D721Med (cell line): ENCODE measurements at places on chromosomes 11 and 22.

DNA sequence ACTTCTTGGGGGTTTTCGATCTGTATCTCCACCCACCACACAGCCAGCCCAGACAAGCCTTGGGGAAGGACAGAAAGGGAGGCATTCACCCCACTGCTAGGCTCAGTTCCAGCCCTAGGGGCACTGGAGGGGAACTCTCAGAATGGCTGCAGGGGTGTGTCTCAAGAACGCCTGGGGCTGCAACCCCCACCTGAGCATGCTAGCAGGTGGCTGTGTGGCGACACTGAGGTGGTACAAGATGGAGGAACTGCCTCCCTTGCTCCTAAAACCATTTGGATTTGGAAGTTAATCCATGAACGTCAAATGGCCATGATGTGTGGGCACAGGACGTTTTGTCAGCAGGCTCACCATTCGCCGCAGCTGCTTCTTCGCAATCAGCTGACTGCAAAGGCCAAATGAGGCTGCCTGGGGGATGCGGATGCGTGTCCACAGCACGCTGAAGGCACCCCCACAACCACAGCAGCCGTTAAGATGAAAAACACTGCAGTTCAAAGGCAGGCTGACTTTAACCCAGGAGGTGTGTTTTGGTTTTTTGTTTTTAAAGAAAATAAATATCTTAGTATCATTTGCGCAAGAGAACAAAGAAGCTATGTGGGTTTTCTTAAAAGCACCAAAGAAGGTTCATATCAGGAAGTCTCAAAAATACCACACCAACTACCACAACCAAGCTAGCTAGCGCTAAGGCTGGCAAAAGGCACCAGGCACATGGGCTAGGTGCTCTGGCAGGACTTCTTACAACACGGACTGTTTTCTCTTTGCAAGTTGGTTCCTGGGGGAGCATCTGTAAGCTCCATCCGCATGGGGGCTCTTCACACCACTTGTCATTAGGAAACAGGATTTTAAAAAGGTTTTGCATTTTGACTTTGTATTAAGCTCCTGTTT lies 22.2 kb upstream of the NAP1L4 start:
- DNase-seq: no peak

GRCh38 chr11:34028425-34028824 lies 23.1 kb upstream of the CAPRIN1 start:
- DNase-seq: no peak

DNA sequence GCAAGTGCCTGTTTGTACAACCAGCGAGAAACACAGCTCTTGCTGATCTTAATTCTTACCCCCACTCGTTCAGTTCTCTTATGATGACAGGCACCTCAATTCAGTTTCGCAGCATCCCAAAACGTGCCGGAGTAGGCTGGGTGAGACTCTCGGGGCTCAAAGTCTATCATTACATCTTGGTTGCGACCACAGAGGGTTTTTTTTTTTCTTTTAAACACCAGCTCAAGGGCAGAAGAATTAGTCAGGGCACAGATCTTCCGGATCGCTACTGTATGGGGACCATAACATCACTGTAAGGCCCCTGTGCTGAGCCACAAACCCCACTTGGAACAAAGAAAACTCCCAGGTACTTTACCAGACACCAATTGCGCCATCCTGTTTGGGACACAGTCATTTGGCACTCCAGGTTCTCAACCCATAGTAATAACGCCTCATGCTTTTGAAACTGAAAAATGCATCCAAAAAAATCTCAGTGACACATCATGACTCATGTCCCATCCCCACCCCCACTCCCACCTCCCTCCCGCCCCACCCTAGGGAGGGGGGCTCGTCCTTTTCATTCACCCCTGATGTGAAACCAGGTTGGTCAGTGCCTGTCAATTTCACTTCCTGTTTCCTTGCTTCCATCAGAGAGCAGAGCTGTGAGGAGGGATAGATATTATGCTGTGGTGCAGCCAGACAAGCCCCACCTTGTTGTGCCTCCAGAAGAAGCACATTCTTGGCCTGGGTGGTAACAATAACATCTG lies 41.0 kb upstream of the CD5 start:
- DNase-seq: no peak

GRCh38 chr11:124331873-124332272 lies 11.9 kb upstream of the OR8D2 start:
- DNase-seq: no peak

DNA sequence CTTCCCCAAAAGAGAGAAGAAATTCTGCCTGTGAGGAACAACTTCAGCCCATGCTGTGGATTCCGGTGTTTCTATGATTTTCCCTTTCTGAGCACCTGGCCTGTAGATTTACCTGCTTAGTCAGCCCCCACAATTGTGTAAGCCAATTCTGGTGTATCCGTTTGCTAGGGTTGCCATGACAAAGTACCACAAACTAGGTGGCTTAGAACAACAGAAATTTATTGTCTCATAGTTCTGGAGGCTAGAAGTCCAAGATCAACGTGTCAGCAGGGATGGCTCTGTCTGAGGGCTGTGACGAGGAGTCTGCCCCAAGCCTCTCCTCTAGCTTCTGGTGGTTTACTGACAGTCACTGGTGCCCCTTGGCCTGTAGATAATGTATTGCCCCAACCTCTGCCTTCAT lies 15.9 kb upstream of the CYB5R2 start:
- DNase-seq: no peak

GRCh38 chr22:46869329-46869728 lies 106.9 kb downstream of the TBC1D22A start:
- DNase-seq: no peak

- DNase-seq: no peak
Measured at GRCh38 chr11:128857341-128857740, 9.8 kb downstream of the KCNJ1 start.

GRCh38 chr11:111298413-111299100 lies at the start of gene POU2AF3:
POU2AF3 (plus strand) TSS chr11:111298546; CDS start chr11:111298582, 36 bp downstream.
- no peak for DNase-seq

DNA sequence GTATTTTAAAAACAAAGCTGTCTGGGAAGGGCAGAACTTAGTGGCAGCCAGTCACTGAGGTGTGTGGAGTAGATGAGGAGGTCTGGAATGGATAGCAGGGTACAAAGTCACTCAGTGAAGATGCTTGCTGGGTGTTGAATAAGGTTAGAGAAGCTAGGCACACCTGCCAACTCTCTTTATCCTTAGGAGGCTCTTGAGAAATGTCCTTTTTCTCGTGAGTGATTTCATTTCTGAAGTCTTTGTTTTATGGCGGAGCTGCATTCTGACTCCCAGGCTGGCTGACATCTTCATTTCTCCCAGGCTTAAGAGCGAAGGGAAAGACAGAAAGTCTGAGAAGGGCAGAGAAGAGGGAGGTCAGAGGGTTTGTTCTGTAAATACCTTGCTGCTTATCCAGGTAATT lies 31.0 kb downstream of the CECR2 start:
- no peak for DNase-seq

- DNase-seq: no peak
Measured at GRCh38 chr11:66243782-66244535, 24.5 kb upstream of the RAB1B start.

GRCh38 chr11:47152126-47152952 lies 24.3 kb downstream of the ARFGAP2 start:
- DNase-seq: no peak

DNA sequence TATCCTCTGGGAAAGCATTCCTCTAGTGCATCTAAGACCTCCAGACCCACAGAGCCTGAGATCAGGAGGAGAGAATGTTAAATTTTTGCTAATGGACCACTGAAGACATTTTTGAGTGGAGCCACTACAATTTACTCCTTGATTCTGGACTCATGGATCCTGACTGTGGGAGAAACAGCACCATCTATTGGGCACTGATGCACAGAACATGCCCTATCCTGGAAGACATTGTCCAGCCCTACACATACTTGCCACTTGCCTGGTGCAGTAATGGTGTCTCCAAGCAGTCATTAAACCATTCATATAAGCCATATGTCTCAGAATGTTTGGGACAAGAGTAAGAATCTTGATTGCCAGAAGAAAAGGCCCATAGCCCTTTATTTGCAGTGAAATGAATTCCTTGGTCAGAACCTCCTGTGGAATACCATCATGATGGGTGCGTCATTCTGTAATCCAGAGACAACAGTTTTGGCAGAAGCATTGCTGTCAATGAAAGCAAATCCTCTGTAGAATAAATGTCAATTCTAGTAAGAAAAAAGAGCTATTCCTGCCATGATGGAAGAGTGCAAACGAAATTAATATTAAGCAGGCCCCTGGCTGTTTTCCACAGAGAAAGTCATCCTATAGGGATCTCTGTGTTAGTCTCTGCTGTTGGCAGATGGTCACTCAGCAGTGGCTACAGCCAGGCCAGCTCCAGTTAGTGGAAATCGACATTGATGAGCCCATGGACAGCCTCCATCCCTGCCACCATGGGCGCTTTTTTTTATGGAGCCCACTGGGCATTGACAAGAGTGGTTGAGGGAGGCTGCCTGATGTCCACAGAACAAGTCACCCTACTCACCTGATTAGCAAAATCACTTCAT lies 43.5 kb downstream of the GGTLC2 start:
- DNase-seq: no peak

DNA sequence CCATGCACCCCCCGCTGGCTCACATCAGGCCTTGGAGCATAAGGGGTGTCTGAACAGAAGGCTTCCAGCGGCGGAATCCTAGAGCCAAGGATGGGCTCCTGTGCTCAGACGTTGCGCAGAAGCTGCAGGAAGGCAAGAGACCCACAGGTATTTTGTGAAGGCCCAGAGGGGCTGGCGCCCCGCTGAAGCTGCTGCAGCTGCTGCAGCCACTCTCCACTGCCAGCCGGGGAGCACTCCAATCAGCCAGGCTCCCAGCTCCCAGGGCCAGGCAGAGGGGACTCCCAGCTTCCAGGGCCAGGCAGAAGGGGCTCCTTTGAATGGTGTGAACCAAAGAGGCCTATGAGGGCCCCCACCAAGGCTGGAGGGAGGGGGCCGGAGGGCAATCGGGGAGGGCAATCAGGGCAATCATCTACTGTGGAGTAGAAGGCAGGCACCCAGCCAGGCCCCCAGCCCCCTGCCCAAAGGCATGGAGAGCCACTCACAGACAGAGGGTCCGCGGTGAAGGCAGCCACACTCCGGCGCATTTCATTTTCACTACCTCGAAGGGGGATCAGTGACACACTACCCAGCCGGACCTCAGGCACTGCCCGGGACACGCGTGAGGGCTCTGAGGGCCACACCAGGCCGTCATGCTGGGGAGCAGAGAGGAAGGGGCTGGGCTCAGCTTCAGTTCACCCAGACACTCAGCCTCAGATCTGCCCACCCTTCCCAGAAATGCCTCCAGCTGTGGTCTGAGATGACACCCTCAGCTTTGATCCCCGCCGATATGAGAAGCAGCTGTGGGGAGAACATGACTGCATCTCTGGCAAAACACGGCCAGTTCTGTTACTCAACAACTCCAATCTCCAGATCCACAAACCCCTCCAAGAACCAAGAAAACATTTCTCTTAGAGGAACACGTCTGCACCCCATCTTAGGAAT lies 11.6 kb upstream of the PDE2A start:
- no peak for DNase-seq

DNA sequence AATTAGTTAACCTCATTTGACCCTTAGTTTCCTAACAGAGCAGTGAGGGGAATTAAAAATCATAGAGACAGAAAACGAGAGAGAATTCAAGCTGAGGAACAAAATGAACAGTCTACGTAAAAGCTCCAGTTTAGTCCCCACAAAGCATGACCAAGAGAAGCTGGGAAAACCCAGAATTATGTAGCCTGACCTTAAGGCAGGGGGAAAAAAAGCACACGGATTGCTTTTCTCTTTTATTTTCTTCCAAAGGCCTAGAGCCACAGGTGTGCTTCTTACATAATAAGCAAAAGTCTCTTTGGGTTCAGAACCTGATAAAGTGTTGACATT lies 514 bp upstream of the AMBRA1 start:
- no peak for DNase-seq

DNA sequence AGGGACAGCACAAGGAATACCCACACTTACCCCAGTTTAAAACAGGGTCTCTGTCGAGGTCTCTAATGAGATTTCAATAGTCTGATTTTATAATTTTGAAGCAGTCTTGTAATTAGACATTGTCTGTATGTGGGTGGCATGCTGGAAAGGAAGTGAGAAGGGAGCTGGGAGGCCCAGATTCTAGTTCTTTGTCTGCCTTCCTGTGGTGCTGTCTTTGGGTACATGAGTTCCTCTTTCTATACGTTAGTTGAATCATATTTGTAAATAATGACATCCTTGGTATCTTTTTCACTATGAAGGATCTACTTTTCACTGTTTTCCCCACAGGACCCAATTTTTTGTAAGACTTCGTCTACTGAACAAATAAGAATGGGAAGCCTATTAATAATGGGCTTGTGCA lies 42.0 kb upstream of the TENM4 start:
- no peak for DNase-seq

DNA sequence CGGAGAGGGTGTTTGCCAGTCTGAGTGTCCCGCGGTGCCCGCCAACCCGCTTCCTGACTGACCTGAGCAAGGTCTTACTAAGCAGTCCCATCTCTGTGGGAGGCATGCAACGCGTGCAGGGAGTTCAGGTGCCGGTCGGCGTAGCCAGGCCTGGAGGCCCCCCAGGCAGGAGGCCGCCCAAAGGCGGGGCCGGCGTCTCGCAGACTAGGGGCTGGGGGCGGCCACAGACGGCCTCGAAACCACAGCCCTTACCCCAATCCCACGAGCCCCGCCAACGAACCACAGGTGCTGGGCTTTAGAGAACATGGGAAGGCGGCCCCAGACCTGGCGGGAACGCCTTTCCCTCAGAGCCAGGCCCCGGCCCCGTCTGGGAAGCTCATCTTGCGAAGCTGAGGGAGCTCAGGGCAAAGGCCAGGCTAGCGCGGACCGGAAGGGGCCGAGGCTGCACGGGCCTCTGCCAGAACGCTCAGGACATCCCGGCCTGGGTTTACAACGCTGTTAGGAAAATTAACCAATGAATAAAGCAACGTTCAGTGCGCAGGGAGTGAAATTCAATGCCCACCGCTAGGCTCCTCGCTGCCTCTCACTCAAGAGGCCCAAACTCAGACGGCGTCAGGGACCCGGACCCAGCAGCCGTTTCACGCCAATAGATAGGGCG lies 2.1 kb upstream of the MTFP1 start:
- no peak for DNase-seq

DNA sequence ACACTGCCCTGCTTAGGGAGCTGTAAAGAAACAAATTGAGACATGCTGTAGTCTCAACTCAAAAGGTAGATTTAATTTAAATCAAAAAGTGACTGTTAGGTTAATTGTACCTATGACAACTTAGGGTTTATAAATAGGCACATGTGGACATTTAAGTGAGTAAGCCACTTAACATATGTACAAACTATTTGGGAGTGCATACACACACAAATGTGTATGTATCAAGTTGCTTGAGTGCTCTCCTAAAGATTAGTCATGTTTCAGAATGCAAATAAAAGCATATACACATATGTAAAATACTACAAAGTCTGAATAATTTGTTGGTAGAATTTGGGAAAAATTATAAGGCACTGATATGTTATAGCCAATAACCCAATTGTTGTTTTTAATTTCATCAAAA lies 1435.7 kb downstream of the LRRC4C start:
- no peak for DNase-seq

GRCh38 chr22:50264104-50264745 lies 2.7 kb upstream of the MAPK12 start:
- DNase-seq: no peak
